Caki2 (cell line): ENCODE measurements at places on chromosomes 7 and 10. TPM values are rescaled to one million over a fixed set of nuclear protein-coding genes. Genes with fewer than 3 reads are reported as not detected.

MRPS16 gene
- 67.5 and 86.6 TPM in 2 replicates for total RNA-seq

WDFY4 gene
- not detected in 2 replicates for total RNA-seq

MEOX2 gene
- total RNA-seq, result not detected in 2 replicates

NEUROD6 gene
- not detected in 2 replicates for total RNA-seq

SEMA3D gene
- total RNA-seq, result not detected in 2 replicates
